ENCODE measurements at places on chromosomes 2 and 18.

DNA sequence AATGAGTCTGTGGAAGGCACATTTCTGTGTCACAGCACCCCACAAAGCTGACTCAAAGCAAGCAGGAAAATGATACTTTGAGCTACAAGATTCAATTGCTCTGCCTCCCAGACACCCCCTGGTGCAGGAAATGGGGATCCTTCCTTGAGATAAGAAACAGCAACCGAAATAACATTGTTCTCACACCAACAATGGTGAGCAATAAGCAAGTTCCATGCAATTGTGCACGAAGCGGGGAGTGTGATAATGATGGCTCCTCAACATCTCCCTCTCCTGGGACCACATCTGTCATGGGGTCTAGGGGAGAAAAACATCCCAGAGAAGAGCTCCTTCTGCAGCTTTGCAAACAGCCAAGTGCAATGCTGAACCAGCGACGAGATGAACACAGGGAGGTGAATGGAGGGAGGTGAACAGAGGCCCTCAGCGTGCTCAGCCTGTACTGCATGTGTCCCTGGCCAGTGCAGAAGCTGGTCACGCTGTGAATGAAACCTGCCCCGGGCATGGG, 67.7 kb downstream of the PDCL3 start:
- DNase-seq, result no peak

- no peak for DNase-seq
Measured at GRCh38 chr2:7674606-7675005, 757.4 kb downstream of the RNF144A start.

DNA sequence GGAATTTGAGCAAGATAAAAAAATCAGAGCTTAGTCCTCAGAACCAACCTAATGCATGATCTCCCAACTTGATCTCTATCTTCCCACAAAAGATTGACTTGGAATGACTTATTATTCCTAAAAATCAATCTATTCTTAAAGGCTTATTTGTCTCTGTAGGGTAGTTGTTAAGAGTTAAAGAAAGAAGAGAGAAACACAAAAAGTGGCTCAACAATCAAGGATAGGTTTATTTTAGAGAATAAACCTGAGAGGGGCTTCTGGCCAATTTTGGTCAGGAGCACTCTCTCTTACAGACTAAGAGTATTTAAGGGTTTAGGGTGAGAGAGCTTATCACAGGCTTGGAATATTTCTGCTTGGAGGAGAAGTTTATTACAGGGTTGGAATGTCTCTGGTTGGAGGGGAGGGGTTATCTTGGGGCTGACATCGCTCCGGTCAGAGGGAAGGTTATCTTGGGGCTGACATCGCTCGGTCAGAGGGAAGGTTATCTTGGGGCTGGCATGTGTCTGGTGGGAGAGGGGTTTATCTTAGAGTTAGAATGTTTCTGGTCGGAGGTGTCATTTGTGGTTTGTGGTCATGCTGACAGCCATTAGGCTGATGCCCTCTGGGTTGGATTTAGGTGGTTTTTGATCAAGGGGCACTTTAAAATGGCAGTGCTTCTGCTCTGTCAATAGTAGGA, 2.4 kb upstream of the MFF start:
- no peak for DNase-seq

- no peak for DNase-seq
Measured at GRCh38 chr2:228433721-228434120, 252.2 kb upstream of the SPHKAP start.

DNA sequence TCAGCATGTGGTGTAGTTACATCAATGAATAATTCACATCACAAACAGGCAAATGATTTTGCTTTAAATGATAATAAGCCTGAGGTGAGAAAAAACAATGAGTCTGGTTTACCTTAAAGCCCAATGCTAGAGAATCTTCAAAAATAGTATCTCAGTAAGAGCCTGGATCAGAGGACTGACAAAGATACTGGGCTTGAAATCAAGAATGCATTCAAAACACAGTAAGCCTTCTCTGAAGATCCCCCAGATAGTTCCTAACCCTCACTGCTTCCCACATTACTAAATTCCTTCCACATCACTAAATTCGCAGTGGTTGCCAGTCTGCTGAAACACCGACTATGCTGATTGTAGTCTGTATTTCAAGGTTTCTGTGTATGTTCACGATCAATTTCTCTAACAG, 514.9 kb downstream of the SUCLG1 start:
- DNase-seq, result no peak

GRCh38 chr2:73839653-73840411, 11.1 kb downstream of the STAMBP start:
- DNase-seq, result no peak

- DNase-seq, result no peak
Measured at GRCh38 chr2:38446418-38446817, 69.3 kb upstream of the ATL2 start.

GRCh38 chr2:80461505-80462197, 157.1 kb upstream of the LRRTM1 start:
- no peak for DNase-seq

GRCh38 chr2:1755436-1756191, 11.3 kb upstream of the PXDN start:
- DNase-seq, result no peak

DNA sequence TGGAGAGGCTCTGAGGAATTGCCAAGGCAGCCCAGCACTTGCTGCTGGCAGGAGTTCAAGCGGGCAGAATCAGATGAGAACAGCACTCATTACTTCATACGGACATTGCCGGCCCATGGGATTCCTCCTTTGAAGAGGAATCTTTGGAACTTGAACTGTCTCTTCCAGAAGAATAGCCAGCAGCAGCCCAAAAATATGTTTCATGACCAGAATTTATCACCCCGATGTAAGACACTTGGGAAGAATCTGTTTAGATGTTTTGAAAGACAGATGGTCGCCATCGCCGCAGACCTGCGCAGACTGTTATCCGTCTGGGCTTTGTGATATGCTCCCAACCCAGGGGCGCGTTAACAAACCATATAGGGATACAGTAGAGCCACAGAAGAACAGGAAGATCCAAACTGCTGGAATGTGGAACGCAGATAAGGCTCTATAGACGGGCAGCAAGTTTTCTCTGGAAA, 3.7 kb upstream of the ADI1 start:
- DNase-seq, result no peak

GRCh38 chr18:34947711-34948125, 93.5 kb upstream of the MAPRE2 start:
- no peak for DNase-seq

- no peak for DNase-seq
Measured at GRCh38 chr2:41061356-41061755, 609.5 kb upstream of the SLC8A1 start.

GRCh38 chr2:60517446-60517845, 36.0 kb downstream of the BCL11A start:
- no peak for DNase-seq

DNA sequence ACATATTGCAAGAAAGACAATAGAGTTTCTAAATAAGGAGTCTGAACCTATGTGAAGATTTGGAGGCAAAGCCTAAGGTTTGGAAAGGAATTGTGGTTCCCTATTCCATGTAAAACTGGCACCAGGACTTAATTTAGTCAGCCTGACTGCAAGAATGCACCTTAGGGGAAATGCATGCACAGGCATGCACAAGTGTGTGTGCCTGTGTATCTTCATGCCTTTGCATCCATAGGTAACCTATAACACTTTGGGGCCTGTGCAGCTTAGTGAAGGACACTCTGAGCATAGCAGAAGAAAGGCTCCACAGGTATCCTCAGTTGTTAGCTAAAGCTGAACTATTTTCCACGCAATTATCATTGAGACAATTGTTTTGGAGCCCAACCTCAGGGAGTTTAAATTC, 73.4 kb downstream of the RPRM start:
- DNase-seq, result no peak

DNA sequence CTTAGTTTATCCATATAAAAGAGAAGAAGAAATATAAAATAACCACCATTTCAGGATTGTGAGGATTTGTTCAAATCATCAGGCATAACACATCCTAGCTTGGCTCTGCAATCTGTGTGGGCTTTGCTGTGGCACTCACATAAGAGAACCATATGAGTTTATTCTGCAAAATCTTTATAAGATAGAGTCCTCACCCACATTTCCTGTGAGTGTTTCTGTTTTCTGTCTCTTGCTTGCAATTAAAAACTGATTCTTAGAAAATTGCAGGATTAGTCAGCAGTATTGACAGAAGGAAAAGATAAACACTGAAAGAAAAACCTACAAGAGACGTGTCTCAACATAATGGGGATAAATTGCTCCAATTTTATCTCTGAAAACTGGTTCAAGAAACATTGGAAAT, 258.5 kb downstream of the RND3 start:
- DNase-seq, result no peak

DNA sequence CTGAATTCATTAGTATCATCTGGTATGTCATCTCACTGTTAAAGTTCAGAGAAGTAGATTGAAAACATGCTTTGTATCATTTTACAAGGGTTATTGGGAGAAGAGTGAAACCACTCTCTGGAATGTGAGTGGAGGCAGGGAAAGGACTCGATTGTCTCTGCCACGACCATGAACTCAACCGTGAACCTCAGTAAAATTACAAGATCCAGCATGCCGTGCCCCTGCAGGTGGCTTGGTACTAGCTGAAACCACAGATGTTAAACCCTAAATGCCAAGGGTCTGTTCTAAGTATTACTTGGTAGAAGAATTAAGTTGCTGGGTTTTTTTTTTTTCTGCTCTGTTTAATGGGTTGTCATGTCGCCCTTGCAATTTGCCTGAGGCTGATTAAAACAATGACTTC, 197.2 kb downstream of the MYO3B start:
- no peak for DNase-seq

- DNase-seq, result no peak
Measured at GRCh38 chr2:167400546-167400945, 512.3 kb downstream of the XIRP2 start.

- no peak for DNase-seq
Measured at GRCh38 chr18:44048435-44048834, 632.3 kb upstream of the SETBP1 start.

DNA sequence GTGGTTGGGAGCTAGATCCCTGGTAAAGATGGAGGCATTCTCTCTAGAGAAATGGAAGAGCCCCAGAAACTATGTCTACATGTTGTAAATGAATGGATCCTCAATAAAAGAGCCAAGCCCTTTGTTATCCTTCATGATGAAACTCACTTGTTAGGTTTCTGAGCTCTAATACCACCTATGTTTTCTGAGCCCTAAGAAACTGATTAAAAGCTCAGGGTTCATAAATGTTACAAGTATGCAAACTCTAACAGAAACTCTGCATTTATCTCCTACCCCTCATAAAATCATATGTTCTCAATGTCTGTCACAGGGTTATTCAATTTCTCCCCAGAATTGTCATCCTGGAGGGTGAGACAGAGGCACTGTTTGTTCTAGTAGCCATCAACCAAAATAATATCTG, 18.0 kb upstream of the HNMT start:
- DNase-seq, result no peak

GRCh38 chr2:3293221-3293620, 84.4 kb downstream of the EIPR1 start:
- no peak for DNase-seq

- DNase-seq, result no peak
Measured at GRCh38 chr18:35406666-35407065, 29.5 kb upstream of the ZNF396 start.
